Activated naive CD4-positive, alpha-beta T cell treated with anti-CD3 and anti-CD28 coated beads, Interleukin-2, amount 50 U/mL, for 72 hours (primary cell): ENCODE measurements at places on chromosomes 7 and 10.

DNA sequence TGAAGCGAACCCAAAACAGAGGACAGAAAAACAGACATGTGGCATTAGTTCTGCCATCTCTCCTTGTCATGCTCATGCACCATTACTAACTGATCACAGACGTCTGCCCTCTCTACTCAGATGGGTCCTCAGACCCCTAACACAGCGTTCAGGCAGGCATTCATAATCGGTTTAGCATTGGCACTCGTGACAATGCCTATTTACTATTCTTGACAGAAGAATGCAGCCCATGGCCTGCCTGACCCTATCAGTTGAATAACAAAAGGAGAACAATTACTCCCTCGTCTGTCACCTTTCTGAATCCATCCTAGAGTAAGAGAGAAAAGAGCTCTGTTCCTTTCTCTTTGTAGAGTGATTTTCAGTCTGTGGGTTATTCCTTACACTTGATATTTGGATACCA, 194.6 kb upstream of the PHYHIPL start:
- no peak for DNase-seq

DNA sequence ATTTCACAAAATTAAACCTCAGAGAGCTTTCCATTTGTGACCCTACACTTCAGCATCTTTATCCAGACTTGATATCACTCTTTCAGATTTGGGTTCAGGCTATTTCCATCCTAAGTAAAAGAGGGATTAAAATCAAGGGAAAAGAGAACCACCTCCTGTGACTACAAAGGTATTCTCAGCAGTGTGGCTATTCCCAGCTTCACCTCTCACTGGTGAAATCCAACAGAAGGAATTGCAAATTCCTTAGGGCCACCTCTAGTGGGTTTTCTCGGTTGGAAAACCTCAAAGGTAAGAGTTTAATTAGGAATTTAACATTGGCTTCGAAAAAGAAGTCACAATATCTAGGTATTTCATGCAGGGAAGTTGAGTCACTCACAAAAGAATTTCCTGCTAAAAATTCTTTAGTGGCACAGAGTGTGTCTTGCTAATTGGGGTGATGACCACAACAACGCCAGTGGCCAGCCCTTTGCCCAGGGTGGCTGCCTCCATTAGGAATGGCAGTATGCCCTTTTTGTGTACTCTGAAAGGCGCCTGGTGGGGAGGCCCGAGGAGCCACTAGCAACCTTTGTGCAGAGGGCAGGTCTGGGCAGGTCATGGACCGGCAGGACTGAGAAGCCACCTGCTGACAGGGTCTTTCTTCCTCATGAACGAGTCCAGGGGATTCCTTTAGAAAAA, 52.2 kb downstream of the SEM1 start:
- no peak for DNase-seq

DNA sequence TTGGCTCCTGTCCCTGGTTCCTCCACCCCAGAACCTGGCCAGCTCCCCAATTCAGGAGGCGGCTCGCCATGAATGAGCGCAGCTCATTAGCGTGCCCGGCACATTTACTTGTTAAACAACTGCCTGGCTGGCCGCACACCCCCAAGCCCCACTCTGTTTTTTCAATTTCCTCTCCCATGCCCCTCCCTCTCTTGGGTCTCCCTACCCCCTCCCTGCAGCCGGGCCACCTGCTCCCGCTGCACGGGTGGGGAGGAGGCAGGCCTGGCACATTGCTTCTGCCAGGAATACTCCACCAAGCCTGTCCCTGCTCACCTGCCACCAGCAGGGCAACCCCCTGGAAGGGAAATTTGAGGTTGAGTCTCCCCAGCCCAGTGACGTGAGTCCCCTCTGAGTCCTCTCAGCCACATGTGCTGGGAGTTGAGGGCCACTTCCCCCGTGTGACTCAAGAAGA, 2.5 kb upstream of the SLIT1 start:
- DNase-seq, result no peak

- DNase-seq, result no peak
These were observed 26.5 kb upstream of the CNTNAP2 start for GRCh38 chr7:146090023-146090645.

- no peak for DNase-seq
These were observed 951.4 kb downstream of the SORCS3 start for GRCh38 chr10:105592468-105592867.

- no peak for DNase-seq
These were observed 128.7 kb downstream of the COBL start for GRCh38 chr7:51187941-51188340.

DNA sequence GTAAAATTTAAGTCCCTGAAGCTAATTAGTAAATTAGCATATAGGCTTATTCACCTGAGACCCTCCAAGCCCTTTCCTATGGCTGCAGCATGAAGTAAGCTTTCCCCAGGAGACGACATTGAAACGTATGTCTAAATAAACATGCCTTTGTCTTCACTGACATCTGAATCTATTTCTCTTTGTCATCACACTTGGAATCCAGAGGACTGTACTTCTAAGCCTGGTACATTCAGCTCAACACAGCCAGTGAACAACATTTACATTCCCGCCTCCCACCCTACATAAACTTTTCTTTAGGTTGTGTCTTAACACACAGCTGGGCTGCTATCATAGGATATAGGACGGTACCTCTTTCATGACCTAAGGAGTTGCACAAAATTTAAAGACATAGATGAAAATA, 414.4 kb downstream of the SFMBT2 start:
- no peak for DNase-seq

- no peak for DNase-seq
These were observed 7.5 kb downstream of the AGK start for GRCh38 chr7:141558544-141559183.

- DNase-seq, result no peak
These were observed 3.7 kb upstream of the TTYH3 start for GRCh38 chr7:2628130-2628482.

- DNase-seq, result no peak
These were observed 61.3 kb downstream of the RBM33 start for GRCh38 chr7:155705623-155706360.

DNA sequence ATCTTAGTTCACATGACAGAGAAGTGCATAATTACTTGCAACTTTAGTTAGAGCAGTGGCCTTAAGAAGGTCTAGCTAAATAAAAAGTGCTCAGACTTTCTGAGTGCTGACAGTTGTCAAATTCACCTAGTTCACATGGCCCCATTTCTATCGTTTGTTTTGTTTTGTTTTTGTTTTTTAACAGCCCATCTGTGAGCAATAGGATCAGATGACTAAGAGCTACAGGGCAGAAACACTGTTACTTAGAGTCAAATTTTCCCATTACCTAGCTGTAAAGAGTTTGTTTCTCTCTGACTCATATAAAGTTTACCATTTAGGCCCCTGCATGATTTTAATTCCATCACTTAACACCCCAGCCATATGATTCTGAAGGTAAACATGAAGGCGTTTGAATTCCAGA, 18.8 kb downstream of the CAV1 start:
- no peak for DNase-seq

GRCh38 chr10:48710647-48711275, 26.1 kb downstream of the WDFY4 start:
- no peak for DNase-seq

GRCh38 chr10:47414752-47415519, 30.8 kb upstream of the ZNF488 start:
- no peak for DNase-seq

- no peak for DNase-seq
These were observed 4.3 kb downstream of the RAMP3 start for GRCh38 chr7:45161842-45162241.

- DNase-seq, result no peak
These were observed 423.8 kb downstream of the GFRA1 start for GRCh38 chr10:115849197-115849596.
